Common myeloid progenitor, CD34-positive (primary cell): ENCODE measurements at places on chromosomes 5 and 9.

DNA sequence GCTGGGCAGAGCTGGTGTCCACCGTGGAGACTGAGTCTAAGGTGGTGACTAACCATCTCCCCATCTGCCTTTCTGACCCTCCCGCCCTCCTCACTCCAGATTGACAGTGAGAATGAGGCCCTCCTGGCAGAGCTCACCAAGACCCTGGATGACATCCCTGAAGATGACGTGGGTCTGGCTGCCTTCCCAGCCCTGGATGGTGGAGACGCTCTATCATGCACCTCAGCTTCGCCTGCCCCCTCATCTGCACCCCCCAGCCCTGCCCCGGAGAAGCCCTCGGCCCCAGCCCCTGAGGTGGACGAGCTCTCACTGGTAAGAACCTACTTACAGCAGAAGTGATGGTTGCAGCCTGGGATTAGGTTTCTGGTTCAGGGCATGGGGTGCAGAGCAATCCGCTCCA, 96.5 kb downstream of the PPARGC1B start:
- DNase-seq, result no peak

- peak; percentile 73 for DNase-seq
Observed at GRCh38 chr9:2859776-2860379, 16.0 kb upstream of the PUM3 start.

DNA sequence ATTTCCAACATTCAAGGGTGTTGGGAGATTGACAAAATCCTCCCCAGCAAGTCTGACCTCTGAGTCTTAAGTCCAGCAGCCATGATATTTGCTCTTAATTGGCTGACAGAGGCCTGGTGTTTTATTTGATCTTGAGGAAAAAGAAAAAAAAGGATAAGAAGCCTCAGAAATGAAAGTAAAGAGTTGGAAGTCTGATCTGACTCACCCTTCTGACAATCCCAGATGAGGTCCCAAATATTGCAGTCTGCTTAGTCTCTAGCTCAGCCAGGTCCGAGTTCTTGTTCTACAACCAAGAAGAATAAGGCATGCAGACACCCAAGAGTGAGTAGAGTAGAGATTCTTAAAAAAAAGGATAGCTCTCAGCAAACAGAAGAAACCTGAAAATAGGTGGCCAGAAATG, 632.5 kb upstream of the ST8SIA4 start:
- DNase-seq, result no peak

DNA sequence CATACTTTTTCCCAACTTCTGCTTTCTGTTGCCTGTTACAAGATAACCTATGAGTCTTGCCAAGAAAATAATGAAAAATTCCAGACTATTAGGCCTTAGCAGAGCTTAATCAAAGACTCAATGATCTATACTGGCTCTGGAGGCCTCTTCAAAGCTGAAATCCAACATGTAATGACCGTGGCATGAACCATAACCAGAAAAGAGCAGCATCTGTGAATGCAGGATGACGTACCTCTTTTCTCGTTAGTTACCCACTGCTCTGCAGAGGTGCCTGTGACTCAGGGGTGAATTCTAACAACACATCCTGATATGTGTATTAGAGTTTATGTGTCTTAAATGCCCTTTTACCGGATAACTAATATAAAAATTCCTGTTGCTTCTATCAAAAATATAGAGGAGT, 645.4 kb downstream of the PRELID2 start:
- DNase-seq, result no peak

GRCh38 chr9:15635752-15636151, 82.9 kb downstream of the CCDC171 start:
- peak; percentile 40 for DNase-seq

GRCh38 chr5:61754792-61755191, 422.7 kb downstream of the ZSWIM6 start:
- no peak for DNase-seq

DNA sequence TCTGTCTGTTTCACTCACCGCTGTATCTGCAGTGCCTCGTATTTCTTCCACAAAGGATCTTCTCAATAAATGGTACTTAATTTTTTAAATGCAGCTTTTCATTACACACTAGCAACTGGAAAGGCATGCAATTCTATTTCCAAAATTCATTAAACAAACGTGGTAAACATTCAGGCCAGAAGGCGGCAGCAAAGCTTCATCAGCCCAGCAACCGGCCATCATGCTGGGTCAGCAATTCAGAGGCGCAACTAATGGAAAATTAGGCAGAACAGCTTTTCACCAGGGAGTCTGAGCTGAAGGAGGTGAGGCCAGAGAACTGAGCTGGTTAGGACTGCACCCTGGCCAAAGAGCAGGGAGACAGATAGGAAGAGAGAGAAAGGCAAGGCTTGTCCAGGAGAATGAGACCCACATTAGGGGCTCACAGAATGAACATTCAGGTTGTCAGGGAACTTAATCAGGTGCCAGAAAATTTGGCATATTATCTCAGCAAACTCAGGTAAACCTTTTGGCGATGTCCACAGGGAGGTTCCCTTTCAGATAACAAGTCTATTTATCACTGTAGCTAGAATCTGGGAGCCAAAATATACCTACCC, 17.7 kb upstream of the RNF180 start:
- DNase-seq, result peak; percentile 43

DNA sequence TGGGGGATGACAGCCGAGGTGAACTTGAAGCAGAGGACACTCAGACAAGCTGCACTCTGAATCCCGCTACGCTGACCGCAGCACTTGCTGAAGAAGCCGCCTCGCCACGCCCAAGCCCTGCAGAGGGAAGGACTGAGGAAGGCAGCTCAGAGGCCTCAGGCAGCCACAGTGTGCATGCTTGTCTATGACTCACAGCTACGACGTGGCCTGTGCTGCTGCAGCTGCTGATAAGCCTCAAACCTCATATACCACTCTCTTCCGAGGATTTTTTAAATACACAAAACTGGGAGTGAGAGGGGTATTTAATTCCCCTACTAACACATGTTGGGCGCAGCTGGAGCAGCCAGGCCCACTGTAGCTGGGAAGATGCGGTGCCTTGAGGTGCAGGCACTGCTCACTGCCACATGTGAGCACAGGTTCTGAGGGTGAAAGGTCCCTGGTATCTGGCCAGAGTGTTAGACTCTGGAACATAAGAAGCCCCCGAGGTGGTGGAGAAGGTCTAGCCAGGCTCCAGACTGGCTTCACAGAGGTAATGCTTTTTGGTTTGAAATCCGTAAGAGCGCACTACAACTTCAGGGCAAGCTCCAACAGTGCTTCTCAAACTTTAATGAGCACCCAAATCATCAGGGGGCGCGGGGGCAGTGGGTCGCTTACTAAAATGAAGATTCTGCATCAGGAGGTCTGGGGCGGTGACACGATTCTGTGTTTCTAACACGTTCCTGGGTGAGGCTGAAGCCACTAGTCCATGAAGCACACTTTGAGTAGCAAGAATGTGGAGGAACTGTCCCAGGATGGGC, 196.8 kb downstream of the AUH start:
- DNase-seq, result peak; percentile 98

GRCh38 chr9:21326526-21327139, 8.6 kb downstream of the KLHL9 start:
- DNase-seq, result peak; percentile 55

- no peak for DNase-seq
Observed at GRCh38 chr9:90943341-90943740, 141.7 kb downstream of the SYK start.

GRCh38 chr5:126961702-126962101, 68.7 kb downstream of the MARCHF3 start:
- no peak for DNase-seq

DNA sequence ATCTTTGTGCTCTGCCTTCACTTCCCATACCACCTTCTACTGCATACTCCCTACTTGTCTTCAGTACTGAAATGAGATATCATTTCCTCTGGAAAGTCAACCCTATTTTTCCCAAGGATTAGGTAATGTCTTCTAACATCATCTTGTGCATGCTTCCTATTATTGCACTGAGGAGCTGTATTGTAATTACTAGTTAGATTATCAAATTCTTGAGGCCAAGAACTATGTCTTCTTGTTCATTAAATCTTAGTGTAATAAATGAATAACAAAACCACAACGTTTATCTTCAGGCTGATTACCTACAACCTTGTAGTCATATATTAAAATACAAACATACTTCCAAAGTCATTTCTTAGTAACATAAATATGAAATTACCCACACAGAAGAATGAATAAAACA, 87.9 kb upstream of the POU5F2 start:
- no peak for DNase-seq

DNA sequence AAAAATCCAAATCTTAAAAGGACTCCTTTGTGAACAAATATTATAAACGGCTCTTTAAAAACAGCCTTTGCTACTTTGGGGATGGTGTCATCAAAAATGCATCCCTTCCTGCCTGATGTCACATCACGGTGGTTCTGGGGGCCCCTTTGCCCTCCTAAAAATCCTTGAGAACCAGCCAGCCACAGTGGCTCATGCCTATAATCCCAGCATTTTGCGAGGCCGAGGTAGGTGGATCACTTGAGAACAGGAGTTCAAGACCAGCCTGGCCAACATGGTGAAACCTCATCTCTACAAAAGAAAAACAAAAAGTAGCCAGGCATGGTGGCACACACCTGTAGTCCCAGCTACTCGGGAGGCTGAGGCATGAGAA, 43.9 kb downstream of the FNBP1 start:
- no peak for DNase-seq

GRCh38 chr9:108162664-108163063, 673.1 kb upstream of the KLF4 start:
- no peak for DNase-seq

GRCh38 chr5:124718380-124718789, 28.1 kb downstream of the ZNF608 start:
- DNase-seq, result peak; percentile 36

DNA sequence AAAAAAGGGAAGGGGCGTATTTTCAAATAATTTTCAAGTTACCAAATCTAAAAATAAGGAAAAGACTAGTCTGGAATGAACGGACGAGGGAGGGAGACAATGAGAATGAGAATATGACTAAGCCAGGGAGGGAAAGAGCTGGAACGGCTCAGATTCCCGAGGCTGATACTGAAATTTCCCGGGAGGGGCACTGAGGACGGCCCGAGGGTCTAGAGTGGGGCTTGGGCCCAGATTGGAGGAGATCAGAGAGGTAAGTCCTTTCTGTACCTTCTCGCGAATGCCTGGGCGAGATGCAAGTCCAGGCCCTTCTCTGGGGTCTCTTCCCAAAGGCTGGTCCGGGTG, 3.4 kb upstream of the CCIN start:
- no peak for DNase-seq

- no peak for DNase-seq
Observed at GRCh38 chr5:66513130-66513529, 83.1 kb upstream of the MAST4 start.

- no peak for DNase-seq
Observed at GRCh38 chr5:43658509-43658908, 55.5 kb downstream of the NNT start.

- no peak for DNase-seq
Observed at GRCh38 chr9:16901590-16901989, 31.1 kb upstream of the BNC2 start.

DNA sequence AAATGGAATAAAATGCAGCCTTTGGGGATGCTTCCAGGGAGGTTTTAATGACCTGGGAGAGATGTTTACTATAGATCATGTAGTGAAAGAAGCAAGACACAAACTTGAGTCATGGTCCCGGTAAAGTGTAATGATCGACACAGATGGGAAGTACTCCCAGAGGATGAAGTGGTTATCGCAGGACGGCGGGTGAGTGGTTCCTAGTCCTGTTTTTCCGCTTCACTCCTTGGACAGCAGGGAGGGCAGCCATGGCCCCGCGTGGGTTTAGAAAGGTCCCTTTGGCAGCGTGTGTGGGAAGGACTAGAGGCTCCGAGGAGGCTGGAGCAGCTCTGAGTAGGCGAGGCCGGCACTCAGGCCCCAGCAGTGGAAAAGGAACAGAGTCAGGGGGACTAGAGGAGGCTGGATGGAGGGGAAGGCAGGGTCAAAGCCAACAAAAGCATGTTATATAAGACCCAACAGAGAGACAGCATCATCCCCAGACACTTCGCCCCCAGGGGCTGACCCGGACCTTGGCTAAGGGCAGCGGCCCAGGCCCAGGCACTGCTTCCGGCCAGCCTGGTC, 49.2 kb upstream of the STXBP1 start:
- DNase-seq, result no peak

GRCh38 chr5:170046241-170046640, 59.5 kb upstream of the FOXI1 start:
- no peak for DNase-seq

- DNase-seq, result peak; percentile 48
Observed at GRCh38 chr9:130034570-130034969, 8.4 kb downstream of the FNBP1 start.

- no peak for DNase-seq
Observed at GRCh38 chr9:13991395-13991794, 322.5 kb downstream of the NFIB start.

- no peak for DNase-seq
Observed at GRCh38 chr9:125966466-125966865, 219.3 kb downstream of the PBX3 start.

DNA sequence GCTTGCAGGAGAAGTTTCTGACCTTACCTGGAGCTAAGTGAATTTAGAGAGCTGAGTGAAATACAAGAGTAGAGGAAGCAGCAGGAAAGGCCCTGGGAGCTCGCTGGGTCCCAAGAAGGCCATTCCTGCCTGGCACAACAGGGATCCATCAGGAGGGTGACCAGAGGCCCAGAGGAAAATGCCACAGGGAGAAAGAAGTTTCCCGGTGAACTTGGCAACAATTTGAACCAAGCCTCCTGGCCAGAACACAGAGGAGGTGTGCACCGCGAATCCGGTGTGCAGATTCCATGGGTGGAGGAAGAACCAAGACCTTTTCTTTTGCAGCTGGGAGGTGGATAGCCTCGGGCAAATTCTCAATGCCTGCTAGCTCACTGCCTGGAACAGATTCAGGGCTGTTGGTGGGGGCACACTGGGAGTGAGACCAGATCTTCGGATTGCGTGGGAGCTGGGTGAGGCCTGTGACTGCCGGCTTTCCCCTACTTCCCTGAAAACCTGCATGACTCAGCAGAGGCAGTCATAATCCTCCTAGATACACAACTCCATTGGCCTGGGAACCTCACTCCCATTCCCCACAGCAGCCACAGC, 1850.9 kb upstream of the NUDT12 start:
- DNase-seq, result no peak

DNA sequence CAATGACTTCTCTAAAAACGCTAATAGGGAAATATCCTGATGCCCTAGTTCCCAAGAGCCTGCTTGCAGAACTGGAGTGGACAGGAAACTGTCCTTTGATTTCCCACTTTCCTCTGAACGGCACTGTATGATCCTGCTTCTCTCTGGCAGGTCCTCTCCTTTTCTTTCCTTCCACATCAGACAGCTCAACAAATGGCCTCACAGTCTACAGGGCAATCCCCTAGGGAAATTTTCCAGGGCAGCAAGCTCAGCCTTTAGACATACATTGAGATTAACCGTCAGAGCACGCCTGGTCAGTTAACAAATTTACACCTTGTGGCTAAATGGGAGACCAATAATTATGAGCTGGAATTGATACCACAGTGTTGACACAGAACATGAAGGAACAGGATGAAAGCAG, 164.9 kb downstream of the SLC24A2 start:
- DNase-seq, result no peak
